Activated T-helper 1 cell treated with anti-CD3 and anti-CD28 coated beads, Interleukin-12 subunit alpha, Interleukin-12 subunit beta, Interleukin-2, Interleukin-4 antibody, amounts not matched to agents 30 ng/mL and 10 ng/mL and 1 ng/mL, durations not matched to agents 14 hours and 24 hours and 36 hours (primary cell): ENCODE measurements at places on chromosomes 1 and 21. TPM values are rescaled to one million over a fixed set of nuclear protein-coding genes. Genes with fewer than 3 reads are reported as not detected.

DNA sequence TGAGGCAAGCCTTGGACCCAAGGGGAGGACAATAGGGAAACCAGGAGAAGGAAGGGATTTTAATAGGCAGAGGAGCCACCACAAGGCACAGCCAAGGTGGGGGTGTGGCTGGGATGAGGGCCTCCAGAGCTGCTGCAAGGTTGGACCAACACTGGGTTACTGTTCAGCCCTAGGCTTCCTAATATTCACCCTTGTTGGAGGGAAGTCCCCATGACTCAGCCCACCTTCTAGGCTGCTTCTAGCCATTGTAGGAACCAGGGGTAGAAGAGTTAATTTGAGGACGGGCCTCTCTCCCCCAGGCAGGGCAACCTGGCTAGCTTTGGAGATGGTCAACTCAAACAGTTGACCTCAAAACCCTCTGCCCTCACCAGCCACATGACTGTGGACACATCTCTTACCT lies 59.5 kb downstream of the KCNN3 start:
- DNase-seq, result no peak

DNA sequence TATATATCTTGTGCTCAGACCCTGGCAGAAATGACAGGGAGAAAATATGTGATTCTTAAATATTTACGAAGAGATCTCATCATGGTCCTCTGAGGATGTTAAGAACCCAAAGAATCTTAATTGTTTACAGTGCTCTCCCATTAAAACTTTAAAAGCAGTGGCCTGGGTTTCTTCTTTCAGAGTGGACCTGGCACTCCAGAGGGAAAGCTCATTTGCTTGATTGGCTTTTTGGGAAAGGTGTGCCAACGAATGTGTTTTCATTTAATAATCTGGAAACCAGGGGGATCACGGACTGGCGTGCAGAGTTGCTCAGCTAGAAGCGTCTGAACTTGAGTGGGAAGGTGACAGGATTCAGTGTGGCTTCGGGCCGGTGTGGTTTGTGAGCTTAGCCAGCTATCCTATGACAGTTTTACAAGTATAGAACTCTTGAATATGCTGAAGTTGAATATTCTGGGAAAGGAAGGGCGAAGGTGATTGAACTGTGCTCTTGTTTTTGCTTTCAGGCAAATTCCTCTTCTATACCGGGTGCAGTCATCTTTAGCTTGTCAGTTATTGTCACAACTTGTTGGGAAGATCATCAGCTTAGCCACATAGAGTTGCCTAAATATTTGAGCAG lies 154.8 kb downstream of the C1orf21 start:
- DNase-seq, result no peak

DNA sequence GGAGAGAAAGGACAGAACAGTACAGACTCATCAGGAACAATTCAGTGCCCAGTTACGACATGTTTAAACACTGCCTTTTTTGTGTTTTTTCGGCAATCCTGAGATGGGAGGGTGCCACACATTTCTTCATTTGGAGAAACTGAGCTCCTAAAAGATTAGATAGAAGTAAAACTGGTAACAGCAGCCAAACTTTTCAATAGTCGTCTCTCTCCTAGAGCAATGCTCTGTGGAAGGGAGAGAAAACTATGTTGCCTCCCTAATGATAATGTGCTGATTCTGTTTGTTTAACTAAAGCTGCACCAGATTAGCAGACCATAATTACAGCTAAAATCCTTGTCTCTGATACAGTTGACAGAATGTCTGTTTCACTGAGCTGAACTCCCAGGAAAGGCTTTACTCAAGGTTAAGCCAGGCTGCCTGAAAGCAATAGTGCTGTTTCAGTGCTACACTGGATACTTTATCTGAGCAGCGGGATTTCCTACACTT lies 76.2 kb upstream of the CXADR start:
- no peak for DNase-seq

DNA sequence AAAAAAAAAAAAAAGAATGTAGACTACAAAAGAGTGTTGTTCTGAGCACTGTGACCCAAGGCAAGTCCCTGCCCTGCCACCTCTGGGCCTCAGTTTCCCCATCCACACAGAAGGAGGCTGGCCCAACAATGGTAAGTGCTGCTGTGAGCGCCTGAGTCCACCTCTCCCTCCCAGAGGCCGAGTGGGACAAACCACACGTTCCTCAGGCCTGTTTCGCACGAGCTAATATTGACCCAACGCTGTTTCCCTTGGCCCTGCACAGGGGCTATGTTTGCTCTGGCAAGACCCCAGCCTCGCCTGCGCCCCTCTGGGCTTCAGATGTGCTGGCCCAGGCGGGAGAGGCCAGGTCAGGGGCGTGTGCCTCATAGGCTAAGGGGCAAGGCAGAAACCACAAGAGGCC lies 12.6 kb upstream of the LAPTM5 start:
- no peak for DNase-seq

- DNase-seq, result no peak
Observed at GRCh38 chr1:109479311-109479710, 4.4 kb upstream of the ATXN7L2 start.

GRCh38 chr1:75796376-75797272 lies at the start of gene MSH4:
Gene MSH4, plus strand, starts transcription at chr1:75796882. Its CDS starts 104 bp downstream, at chr1:75796986.
- no peak for DNase-seq

The RGS1 gene
- 11.8 and 12.0 TPM in 2 replicates for total RNA-seq

- DNase-seq, result no peak
Observed at GRCh38 chr1:20074055-20074724, 4.2 kb downstream of the PLA2G5 start.

DNA sequence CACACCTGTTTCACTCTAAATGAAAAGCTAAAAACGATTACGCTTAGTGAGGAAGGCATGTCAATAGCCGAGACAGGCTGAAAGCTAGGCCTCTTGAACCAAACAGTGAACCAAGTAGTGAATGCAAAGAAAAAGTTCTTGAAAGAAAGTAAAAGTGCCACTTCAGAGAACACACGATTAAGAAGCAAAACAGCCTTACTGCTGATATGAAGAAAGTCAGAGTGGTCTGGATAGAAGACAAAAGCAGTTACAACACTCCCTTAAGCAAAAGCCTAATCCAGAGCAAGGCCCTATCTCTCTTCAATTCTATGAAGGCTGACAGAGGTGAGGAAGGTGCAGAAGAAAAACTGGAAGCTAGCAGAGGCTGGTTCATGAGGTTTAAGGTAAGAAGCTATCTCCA lies 130.7 kb downstream of the SIPA1L2 start:
- no peak for DNase-seq

GRCh38 chr1:7915826-7916500 lies 24.7 kb downstream of the TNFRSF9 start:
- no peak for DNase-seq

GRCh38 chr21:45954261-45954660 lies 27.3 kb upstream of the COL6A1 start:
- no peak for DNase-seq

GRCh38 chr1:188170935-188171334 lies 1342.2 kb downstream of the PLA2G4A start:
- DNase-seq, result no peak

DNA sequence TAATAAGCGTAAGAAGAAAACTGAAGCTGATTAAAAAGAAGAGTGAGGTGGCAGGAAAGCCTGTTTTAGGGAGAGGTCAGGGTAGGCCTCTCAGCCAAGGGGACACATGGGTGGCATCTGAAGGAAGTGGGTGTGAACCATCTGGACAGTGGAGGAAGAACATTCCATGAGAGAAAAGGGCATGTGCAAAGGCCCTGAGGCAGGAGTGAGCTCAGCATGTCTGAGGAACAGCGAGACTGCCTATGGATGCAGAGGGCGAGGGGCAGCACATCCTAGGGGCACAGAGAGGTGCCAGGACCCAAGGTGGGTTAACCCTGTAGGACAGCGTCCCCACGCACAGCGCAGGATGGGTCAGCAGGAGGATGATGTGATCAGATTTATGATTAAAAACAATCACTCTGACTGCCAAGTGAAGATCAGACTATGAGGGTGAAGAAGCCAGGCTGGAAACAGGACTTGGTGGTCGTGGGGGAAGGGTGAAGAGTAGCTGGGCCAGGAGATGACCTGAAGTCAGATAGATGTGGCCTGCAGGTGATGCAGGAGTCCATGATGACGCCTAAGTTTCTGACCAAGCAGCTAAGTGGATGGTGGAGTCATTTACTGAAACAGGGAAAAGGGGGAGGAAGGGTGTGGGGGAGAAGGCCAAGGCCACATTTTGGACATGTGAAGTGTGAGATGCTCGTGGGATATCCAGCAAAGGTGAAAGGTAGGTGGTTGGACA lies 37.9 kb downstream of the PABPC4 start:
- no peak for DNase-seq

The ANKRD65 gene
- 0.10 TPM in 1 of 2 replicates, not detected in the other for total RNA-seq

DNA sequence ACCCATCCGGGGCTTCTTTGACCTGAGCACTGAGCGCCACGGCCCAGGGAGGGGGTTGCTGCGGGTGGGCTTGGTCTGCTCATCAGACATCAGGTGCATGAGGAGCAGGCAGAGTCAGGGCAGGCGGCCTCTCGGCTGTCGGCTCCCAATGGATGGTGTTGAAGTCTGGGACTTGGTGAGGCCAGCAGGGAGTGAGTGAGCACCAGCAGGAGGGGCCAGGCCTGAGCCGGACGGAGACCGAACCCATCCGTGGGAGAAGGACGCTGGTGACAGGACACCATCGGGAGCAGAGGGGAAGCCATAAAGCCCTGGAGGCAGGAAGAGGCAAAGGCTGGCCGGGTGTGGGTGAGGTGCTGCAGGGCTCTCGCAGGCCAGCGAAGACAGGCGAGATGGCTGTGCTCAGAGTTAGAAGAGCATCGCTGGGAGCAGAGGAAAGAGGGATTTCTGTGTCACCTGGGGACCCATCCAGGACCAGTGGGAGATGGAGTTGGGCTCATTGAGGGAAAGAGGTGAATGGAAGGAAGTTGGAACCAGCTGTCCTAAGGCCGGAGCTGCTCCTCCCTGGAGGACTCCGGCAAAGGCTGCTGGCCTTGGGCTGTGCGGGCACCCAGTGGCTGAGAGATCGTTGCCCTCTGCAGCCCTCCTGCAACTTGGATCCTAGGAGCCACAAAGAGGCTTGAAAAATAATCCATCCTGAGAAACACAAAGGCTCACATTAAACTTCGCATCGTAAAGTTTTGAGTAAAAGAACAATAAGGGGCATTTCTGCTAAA lies 49.9 kb downstream of the PDE9A start:
- DNase-seq, result no peak

- DNase-seq, result no peak
Observed at GRCh38 chr1:185965870-185966269, 231.7 kb downstream of the HMCN1 start.

DNA sequence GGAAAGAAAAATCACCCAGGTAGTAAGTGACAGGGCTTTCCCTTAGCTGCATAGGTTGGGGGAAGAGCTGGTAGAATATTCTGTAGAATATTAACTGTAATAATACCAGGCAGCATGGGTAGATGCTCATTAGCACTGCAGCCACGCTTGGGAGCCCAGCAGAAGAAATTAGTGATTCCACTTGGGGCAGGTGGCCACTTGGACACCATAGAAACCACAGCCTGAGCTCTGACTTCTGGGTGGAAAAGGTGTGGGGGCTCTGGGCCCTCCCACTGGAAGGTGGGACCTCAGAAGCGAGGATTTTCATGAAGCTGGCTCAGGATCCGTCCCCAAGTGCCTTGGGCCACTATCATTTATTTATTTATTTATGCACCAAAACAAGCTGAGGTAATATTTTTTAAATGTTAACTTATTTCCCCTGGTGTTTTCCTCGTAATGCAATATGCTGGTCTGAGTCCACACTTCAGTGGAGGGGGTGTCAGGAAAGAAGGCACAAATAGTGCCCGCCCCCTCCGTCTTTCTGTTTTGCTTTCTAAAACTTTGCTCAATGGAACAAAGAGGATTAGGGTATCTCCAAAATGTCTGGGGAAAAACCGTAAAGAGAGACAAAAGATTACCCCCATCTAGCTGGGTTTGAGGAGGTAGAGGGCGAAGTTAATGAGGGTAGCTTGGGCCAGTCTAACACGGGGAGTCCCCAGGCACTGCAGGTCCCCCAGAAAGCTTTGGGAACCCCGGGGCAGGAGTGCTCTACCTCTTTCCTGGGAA lies 75.2 kb upstream of the GADD45A start:
- DNase-seq, result no peak

DNA sequence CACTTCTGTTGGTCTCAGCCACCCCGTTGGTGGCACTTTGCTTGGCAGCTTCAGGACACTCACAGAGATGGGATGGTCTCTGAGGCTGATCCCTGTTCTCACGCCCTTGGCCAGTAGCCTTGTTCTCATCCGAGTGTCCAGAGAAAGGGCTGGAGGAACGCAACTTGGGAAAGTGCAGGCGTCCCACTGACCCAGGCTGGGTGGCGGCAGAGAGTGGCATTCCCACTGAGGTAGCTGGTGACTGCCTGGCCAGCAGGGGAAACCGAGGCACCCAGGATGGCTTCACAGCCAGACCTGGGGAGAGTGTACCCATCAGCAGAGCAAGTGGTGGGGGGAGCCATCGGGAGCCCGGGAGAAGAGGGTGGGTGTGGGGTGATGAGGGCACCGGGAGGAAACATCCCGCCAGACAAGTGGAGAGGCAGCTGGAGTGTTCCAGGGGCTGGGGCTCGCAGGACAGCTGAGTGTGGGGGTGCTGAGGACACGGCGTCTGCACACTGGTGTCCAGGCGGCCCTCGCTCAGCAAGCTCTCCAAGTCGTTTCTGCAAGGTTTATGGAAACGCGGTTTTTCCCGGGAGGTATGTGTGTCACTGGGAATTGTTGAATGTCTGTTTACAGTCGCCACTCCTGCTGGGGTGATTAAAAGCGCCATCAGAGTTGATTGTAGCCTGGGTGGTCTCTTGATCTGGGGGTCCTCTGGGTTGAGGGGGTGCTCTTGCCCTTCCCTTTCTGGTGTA lies 97.8 kb downstream of the SIK1 start:
- no peak for DNase-seq

DNA sequence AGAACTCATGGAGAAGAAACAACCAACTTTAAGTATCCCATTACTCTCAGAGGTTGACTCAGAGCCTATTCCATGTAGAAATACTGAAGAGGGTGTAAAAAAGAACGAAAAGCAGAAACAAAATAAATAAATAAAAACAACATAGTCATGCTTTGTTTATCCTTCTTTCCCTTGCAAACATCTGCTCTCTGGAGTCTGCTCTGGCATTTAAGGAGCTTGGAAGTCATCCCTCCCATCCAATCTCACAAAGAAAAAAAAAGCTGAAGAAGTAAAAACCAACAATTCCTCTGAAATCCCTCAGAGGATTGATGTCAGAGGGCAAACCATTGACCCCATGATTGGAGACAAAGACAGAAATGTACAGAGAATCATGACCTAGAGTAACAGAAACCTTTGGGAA lies 302.6 kb upstream of the GREM2 start:
- no peak for DNase-seq

GRCh38 chr1:183915625-183916510 lies 110.9 kb downstream of the RGL1 start:
- peak; percentile 69 for DNase-seq

GRCh38 chr1:158149577-158150269 lies 31.0 kb upstream of the CD1D start:
- peak; percentile 57 for DNase-seq

GRCh38 chr1:156727926-156728598 lies at the start of gene METTL25B:
Gene METTL25B, plus strand, starts transcription at chr1:156728469. Its CDS starts 636 bp downstream, at chr1:156729105.
- peak; percentile 81 for DNase-seq

The CDC20 gene
- total RNA-seq, result 82.9 and 91.8 TPM in 2 replicates

- DNase-seq, result no peak
Observed at GRCh38 chr21:44337449-44337848, 1.7 kb downstream of the CFAP410 start.

The HHIPL2 gene
- 0.16 and 0.91 TPM in 2 replicates for total RNA-seq

GRCh38 chr1:159229896-159230295 lies 25.2 kb downstream of the ACKR1 start:
- no peak for DNase-seq

The FAM151A gene
- not detected in 2 replicates for total RNA-seq
